GM12892 (cell line): ENCODE measurements at places on chromosomes 3 and 15.

GRCh38 chr15:77540312-77541060 lies 92.2 kb downstream of the LINGO1 start:
- DNase-seq = no peak

- no peak for DNase-seq
Measured at GRCh38 chr3:144036498-144036897, 64.9 kb downstream of the DIPK2A start.

- DNase-seq = no peak
Measured at GRCh38 chr15:38648121-38648843, 83.7 kb upstream of the RASGRP1 start.

- no peak for DNase-seq
Measured at GRCh38 chr15:85706779-85707518, 87.8 kb downstream of the KLHL25 start.

DNA sequence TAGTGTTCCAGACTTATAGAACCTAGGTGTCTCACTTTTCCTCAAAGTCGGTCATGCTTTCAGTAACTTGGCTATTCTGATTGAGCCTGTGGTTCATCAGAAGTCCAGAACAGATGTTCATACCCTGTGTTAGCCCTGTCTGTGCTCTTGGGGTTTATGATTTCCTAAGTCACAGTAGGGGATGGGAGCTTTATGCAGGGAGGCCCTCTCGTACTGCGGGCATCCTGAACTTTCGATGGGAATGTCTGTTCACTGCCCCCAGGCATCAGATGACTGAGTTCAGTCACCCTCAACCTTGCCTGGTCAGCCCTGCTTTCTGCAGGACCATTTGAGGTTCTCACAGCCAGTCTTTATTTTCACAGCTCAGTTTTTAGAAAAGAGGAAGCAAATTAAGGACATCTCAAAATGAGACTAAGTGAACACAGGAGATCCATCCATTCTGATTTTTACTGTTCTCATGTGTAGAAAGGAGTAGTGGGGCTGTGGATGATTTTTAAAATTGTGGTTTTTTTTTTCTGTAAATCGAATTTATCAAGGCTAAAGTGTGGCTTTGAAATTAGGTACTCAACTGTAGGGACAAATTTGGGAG lies 71.3 kb downstream of the CMTM8 start:
- no peak for DNase-seq

GRCh38 chr3:111608383-111608782 lies 13.2 kb upstream of the ZBED2 start:
- DNase-seq = no peak

GRCh38 chr3:37140899-37141541 lies 33.4 kb downstream of the LRRFIP2 start:
- no peak for DNase-seq

DNA sequence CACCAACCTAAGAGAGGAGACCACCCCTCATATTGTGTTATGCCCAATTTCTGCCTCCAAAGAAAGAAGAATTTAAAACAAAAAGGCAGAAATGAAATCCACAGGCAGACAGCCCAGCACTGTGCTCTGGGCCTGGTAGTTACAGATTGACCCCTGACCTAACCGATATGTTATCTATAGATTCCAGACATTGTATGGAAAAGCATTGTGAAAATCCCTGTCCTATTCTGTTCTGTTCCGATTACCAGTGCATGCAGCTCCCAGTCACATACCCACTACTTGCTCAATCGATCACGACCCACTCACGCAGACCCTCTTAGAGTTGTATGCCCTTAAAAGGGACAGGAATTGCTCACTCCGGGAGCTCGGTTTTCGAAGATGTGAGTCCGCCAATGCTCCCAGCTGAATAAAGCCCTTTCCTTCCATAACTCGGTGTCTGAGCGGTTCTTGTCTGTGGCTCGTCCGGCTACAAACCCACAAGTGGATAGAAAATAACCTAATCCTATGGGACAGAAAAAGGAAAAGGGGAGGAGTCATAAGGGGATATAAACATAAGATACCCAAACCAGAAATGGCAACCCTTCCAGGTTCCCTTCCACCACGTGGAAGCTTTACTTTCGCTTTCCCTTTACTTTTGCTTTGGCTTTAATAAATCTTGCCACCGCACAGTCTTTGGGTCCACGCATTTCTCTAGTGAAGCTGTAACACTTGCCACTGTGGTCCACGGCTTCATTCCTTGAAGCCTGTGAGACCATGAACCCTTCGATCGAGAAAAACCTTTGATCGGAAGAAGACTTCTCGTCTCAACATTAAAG lies 1.7 kb upstream of the CFAP91 start:
- no peak for DNase-seq

- DNase-seq = no peak
Measured at GRCh38 chr15:96222981-96223380, 107.5 kb upstream of the NR2F2 start.

DNA sequence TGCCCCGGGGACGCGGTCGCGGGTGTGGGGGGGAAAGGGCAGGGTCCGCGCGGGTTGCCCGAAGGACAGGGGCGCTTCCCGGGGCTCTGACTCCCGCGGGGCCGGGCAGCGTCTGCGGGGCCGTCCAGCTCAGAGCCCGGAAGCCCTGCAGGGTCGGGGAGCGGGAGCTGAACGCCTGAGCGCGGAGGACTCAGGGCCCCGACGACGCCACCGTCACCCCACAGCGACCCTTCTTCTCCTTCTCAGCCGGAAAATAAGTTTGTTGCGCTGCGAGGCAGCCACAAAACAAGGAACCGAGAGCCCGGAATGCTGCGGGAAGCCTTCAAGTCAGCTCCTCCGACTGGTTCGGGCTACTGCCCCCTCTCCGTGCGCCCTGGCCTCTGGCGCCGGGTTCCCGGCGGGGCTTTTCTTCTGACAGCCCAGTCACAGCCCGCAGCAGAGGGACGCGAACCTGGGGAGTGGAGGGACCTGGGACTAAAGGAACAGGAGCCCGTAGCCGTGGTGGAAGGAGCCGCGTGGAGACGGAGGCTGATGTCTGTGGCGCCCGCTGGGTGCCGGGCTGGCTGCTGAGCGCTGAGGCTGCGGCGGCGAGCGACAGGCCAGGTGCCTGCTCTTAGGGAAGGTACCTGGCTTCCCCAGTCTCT lies 484 bp downstream of the CNTN4 start:
- no peak for DNase-seq

GRCh38 chr3:150286390-150287147 lies 121.5 kb upstream of the TSC22D2 start:
- DNase-seq = peak; percentile 5

- no peak for DNase-seq
Measured at GRCh38 chr15:31250033-31250432, 76.6 kb upstream of the KLF13 start.

DNA sequence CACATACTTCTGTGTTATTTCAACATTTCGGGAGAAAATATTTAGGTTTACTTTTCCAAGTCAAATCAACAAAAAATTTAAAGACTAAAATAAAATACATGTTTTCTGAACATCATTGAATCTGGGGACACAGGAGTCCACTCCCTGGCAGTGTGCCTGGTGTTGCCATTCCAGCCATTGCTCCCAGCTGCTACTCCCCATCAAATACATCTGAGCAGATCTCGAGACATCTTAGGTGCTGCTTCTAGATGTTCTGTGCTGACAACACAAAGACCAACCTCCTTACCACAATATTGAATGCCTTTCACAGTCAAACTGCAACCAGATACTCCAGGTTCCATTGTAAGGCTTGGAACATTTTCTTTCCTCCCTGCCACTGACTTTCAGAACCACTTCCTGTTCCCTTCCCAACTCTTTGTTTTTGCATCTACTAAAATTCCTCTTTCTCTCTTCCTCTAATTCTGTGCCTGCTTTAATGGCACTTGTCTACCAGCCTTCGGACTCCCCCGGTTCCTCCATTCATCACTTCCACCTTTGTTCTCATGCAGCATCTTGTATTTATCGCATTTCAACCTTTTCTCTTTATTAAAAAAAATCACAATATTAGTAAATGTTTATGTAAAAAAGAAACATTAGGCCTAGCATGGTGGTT lies 81.1 kb upstream of the SLC4A7 start:
- DNase-seq = no peak

DNA sequence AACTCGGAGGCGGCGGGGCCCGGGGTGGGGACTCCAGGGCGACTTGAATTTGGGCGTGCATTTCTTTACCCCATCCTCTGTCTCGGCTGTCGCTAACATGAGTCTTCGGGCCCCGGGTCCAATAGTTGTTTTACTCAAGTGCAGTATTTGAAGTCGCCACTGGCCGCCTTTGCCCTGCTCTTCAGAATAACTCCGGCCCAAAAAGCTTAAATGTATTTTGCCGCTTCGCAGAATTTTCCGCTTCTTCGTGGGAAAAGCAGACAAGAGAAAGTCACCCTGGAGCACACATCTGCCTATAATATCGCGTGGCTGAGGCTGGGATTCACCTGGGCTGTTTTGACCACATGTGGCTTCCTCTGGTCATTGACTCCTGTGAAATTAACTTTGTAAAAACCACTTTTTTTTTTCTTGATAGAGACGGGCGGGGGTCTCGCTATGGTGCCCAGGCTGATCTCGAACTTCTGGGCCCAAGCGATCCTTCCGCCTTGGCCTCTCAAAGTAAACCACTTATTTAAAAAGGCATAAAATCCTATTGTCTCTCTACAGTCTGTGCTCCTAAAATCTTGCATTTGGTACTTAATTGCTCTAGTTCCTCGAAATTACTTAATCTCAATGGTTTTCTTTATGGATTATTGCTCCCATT lies 676 bp downstream of the CNOT10 start:
- peak; percentile 13 for DNase-seq

DNA sequence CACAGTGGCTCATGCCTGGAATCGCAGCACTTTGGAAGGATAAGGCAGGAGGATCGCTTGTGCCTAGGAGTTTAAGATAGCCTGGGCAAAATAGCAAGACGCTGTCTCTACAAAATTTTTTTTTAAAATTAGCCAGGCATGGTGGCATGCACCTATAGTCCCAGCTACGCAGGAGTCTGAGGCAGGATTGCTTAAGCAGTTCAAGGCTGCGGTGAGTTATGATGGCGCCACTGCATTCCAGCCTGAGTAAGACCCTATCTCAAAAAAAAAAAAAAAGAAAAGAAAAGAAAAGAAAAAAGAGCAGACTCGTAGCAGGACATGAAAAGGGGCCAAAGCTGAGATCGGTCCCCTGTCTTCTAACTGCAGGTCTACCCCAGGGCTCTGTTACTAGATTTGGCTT lies 18.9 kb downstream of the SRGAP3 start:
- DNase-seq = no peak

- no peak for DNase-seq
Measured at GRCh38 chr3:58203541-58203940, 7.2 kb downstream of the DNASE1L3 start.

- no peak for DNase-seq
Measured at GRCh38 chr15:76209942-76210341, 101.3 kb downstream of the ETFA start.

DNA sequence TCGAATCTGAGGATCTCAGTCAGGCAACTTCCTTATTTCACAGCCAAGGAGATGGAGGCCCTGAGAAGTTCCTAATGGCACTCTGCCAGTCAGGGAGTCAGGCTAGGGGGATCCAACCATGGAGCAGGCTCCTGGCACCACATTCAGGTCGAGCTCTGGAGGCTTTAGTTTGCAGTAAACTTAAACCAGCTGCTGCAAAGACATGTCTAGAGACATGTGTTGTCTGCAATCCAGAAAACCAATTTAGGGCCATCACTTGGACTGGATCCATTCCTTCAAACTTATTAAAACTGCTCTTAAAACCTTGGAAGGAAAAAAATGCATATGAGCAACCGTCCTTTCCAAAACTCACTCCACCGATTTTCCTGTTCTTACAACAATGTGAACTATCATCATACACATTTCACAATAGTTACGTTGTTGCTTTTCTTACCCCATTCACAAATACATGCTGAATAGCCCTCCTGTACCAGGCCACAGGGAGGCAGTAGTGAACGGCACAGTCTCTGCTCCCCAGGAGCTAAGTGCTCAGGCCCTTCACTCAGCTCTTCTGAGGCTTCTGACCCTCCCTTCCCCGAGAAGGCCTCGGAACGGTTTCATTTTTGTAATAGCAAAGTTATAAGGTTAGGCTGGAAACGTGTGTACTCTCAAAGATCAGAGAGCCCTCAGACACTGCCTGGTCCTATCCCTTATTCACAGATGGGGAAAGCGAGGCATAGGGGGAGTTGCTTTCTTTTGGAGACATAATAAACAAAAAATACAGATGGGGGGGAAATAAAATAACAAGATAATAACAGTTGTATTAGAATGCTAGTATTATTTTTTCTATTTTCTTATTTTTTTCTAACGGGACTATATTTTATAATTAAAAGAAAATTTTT lies 20.1 kb downstream of the RFT1 start:
- DNase-seq = no peak

- DNase-seq = no peak
Measured at GRCh38 chr3:193134856-193135255, 106.2 kb upstream of the PLAAT1 start.

- DNase-seq = no peak
Measured at GRCh38 chr3:107024551-107025026, 352.6 kb upstream of the CCDC54 start.

GRCh38 chr15:91711384-91712033 lies 142.0 kb upstream of the SLCO3A1 start:
- no peak for DNase-seq

GRCh38 chr15:39593656-39594445 lies 13.0 kb downstream of the THBS1 start:
- DNase-seq = no peak

- DNase-seq = no peak
Measured at GRCh38 chr3:186589121-186589520, 18.6 kb downstream of the DNAJB11 start.

- DNase-seq = no peak
Measured at GRCh38 chr15:61309617-61310016, 80.5 kb upstream of the RORA start.
